Karpas-422 (cell line): ENCODE measurements at places on chromosomes 11 and 22.

DNA sequence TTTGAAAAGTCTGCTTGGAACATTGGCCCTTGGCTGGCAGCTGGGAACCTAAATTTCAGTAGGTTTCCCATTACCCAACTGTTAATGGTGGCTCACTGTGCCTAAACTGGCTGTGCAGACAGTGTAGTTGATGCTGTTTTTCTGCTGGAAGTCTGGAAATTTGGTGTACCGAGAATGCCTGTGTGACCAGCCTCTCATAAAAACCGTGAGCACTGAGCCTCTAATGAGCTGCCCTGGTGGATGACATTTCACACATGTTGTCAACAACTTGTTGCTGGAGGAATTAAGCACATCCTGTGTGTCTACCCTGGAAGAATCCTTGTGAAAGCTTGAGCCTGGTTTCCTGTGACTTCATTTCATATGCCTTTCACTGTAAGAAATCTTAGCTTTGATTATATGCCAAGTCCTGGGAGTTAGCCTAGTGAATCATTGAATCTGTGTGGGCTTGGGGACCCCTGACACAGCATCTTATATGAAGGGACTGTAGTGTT, 131.1 kb downstream of the LDLRAD3 start:
- DNase-seq: no peak

DNA sequence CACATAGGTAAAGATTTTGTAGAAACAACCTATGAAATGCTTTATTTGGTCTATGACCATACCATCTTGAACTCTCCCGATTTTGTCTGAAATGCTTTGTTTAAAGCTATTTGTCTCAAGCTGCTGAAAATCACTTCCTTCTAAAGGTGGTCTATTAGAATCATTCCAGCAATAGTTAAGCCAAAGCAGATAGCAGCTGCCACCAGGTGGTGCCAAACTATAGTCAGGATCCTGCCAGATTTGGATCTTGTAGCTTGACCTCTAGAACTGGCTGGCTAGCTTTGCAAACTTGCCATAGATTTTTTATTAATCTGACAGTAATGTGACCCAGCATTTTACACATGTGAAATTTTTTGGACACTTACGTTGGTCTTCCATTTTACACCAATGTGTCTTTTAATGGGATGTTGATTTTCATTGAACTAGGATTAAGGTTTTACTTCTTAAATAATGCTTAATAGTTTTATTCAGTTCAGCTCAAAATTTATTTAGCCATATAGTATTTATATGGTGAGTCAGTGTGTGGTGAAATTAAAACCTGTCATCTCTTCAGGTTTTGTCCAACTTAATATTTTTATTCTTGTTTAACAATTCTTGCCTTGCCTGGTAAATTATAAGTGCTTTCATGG, 19.7 kb downstream of the CTR9 start:
- peak; percentile 76 for DNase-seq

DNA sequence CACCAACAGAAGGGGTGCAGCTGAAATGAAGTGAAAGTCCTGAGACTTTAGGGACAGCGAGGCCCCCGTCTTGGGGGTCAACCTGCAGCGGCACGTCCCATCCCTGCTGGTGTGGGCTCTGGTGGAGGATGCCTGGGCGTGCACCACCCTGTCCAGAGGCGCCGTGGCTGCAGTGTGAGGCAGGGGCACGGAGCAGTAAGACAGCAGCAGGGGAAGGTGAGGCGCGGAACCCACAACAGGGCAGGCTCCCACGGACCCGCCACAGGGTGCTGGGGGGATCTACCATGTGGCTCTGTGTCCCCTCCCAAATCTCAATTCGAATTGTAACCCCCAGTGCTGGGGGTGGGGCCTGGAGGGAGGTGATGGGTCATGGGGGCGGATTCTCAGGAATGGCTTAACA, 158.6 kb downstream of the SHANK2 start:
- DNase-seq: no peak

DNA sequence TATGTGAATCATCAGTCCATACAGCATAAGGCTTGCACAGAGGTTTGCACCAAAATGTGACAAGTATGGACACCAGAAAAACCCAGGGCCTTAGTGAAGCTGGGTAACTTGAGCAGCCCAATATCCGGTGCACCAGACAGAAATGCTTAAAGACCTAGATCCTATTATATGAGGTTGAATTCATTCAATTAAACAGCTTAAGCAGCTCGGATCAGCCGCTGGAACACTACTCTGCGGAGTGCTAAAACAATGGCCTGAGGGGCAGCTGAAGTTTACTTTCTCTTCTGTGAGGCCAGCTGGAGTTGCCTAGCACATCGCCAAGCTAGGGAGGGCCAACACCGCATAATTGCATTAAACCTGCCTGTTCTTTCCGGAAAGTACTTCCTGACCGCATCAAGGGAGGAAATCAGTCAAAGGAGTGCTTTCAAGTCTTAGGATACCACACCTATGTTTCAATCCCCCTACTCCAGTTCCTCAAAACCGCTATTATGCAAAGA, 17.0 kb upstream of the FAM181B start:
- DNase-seq: no peak

- no peak for DNase-seq
These were observed 202.1 kb downstream of the ADAMTS15 start for GRCh38 chr11:130650456-130651030.
